ENCODE measurements at places on chromosomes 6 and 20.

DNA sequence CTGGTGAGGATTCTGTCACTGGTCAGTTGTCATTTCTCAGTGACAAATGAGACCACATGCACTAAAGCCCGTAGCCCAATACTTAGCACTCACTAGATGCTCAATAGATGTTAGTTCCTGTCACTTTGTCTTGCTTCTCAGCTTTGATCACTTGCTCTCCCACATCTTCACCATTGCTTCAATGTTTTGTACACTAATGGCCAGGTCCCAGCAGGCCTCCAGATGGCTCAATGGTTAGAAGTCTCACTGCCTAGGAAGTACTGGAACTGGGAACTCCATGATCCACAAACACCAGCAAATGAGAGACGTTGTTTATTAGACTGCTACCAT is 502.8 kb upstream of the JARID2 start:
- no peak for DNase-seq

- no peak for DNase-seq
These were observed 63.2 kb upstream of the BMP2 start for GRCh38 chr20:6704132-6704861.

- peak; percentile 86 for DNase-seq
These were observed at the start of gene FOXC1 for GRCh38 chr6:1609648-1610496. Gene FOXC1, plus strand, starts transcription at chr6:1609915. Its CDS starts 531 bp downstream, at chr6:1610446.

DNA sequence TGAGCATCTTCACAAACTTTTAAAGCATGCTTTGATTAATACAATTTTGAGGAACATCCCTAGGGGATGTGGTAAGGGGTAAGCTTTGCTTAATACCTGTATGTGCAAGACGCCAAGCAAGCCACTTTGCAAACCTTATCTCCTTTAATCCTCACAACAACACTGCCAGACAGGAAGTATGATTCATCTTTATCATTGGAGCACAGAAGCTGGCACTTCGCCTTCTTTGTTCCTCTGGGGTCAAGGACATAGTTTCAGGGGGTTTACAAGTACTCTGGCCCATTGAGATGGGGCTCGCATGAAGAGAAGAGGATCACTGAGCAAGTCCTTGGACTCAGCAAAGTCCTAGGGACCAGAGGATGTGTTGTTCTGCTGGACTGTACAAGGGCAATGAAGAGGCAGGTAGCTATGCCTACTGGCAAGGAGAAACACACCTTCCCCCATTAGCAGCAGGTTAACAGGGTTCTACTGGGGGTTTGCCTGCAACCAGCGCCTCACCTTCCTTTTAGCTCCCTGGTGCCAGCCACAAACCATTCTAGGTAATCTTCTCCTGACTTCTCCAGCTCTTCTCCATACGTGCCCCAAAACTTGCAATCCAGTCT is 8.8 kb downstream of the TMEM244 start:
- DNase-seq = no peak

- no peak for DNase-seq
These were observed 41.0 kb upstream of the RAB23 start for GRCh38 chr6:57262901-57263694.

Measured in frontal cortex (tissue), 4 donors.